ENCODE measurements at places on chromosomes 7 and 10.

DNA sequence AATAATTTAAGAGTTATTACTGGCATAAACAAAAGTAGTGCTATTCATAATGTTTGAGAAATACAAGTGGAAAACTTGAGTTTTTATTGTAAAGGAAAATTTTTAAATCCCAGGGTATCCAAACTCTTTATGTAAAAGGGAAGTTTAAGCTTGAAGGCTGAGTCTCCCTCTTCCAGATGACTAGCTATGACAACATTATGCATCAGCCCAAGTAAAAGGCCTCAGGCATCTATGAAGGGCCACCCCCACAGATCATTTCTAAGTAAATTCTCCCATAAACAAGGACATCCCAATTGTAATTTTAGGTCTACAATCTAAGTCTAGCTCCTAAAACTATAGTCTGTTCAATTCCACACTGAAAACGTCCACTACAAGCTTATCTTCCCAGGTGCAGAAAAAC, 166.2 kb upstream of the STEAP1 start:
- DNase-seq: no peak

DNA sequence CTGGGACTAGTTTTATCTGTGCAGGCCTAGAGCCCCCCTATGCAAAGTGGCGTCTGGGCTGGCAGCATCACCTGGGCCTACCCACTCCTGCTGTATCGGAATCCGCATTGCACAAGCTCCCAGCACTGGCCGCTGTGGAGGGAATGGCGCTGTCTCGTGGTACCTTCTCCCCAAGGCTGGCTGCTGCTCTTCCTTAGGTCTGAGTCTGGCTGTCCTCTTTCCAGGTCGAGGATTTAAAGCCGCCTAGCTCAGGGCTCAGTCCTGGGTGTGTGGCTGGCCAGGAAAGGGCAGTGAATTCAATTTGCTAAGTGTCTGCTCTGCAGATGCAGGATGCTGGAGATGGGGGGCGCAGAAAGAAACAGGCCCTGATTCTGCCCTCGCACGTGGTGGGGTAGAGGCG, 44.7 kb downstream of the MGMT start:
- DNase-seq: no peak

GRCh38 chr7:111820121-111820520, 257.8 kb upstream of the IMMP2L start:
- no peak for DNase-seq

GRCh38 chr10:44769450-44769849, 141.7 kb upstream of the TMEM72 start:
- no peak for DNase-seq

- no peak for DNase-seq
Observed at GRCh38 chr7:158061884-158062656, 525.6 kb downstream of the PTPRN2 start.

DNA sequence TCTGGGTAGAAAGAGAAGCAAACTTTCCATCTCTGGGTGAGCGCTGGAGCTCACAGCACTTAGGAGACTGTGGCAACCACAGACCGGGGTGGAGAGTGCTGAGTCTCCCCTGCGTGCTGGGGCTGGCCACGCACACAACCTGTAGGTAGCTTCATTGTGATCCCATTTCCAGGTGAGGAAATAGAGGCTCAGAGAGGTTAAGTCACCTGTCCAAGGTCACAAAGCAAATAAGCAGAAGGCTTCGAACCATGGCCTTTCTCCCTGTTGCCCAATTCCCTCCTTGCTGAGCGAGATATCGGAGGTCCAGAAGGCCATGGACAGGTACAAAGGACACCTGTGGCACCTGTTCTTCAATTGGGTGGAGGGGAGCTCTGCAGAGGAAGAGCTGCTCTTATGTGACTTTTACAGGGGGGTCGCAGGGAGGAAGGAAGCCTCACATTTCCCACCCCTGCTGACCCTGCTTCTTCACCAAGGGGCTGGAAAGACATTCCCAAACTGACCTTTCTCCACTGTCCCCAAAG, 39.4 kb downstream of the ZCCHC24 start:
- no peak for DNase-seq

GRCh38 chr7:4998244-4998643, 39.3 kb upstream of the MMD2 start:
- no peak for DNase-seq

- no peak for DNase-seq
Observed at GRCh38 chr7:130940326-130940725, 206.3 kb upstream of the KLF14 start.

- DNase-seq: no peak
Observed at GRCh38 chr10:24683554-24683953, 40.1 kb downstream of the ARHGAP21 start.

DNA sequence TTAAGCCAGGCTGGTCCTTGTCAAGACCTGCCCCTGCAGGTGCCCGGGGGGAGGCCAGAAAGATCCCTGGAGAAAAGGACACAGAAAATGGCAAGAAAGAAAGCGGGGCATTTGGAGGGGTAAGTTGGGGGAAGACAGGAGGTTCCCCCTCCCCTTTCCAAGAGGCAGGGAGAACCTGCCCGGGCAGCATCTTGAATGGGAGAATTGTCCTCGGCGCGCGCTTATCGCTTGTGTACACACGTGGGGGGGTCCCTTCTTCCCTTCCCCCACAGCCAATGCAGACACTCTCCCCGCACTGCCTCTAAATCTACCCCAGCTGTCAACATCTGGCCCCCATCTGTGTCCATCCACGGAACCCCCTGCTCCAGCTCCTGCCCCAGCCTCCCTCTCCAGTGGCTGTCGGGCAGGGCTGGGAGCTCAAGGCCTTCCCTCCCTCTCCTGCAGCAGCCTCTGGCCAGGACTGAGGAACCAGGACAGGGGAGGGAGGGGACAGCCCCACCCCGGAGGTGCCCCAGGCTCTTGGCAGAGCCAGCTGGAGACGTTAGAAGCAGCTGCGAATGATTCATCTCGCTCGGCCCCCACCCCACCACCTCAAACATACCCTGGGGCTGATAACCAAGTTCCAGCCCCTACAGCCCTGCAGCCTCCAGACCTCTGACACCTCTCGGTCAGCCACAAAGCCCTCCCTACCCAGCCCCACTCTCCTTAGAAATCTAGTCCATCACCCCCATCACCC, 25.3 kb downstream of the EPHB4 start:
- peak; percentile 59 for DNase-seq

- DNase-seq: no peak
Observed at GRCh38 chr10:123148414-123149161, 652 bp downstream of the HMX2 start.

DNA sequence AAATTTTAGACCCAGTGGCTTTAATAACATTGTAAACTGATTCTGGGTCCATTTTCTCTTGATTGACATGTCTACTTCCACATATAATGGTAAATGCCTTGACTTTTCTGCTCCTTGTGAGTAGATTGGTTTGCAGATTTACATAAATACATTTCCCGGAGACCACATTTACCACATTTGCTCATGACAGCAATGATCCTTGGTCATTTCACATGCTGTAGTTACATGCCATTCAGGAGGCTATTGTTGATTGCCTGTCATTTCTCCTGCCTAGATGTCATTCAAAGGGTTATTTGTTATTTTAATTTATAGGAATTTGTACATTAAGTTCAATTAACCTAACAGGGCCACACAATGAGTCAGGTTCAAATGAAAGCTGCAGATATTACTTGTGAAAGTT, 280.5 kb downstream of the CNTNAP2 start:
- no peak for DNase-seq

- DNase-seq: no peak
Observed at GRCh38 chr10:11448190-11448544, 163.3 kb downstream of the USP6NL start.

- DNase-seq: no peak
Observed at GRCh38 chr10:102435133-102435497, 2.7 kb upstream of the CUEDC2 start.

DNA sequence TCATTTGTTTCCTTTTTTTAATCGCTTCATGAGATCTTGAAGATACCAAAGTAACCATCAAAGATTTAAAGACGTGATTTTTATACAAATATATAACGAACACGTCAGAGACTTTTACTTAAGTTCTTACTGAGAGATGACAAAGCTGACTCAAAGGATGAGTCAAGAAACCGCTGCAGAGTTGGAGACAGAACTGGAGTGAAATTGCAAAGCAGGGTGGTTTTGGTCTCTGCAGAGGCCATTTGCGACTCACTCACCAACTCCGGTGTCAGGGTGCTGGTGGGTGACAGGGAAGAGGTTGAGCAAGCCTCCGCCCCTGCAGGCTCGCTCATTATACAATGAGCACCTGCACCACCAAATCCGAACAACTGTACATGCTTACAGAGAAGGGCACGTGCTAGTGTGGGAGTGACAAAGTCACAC, 75.2 kb downstream of the DNAJB6 start:
- DNase-seq: no peak

- no peak for DNase-seq
Observed at GRCh38 chr10:46239247-46239646, 47.5 kb upstream of the ANTXRL start.

GRCh38 chr7:108222236-108222892, 92.2 kb upstream of the LAMB4 start:
- no peak for DNase-seq

DNA sequence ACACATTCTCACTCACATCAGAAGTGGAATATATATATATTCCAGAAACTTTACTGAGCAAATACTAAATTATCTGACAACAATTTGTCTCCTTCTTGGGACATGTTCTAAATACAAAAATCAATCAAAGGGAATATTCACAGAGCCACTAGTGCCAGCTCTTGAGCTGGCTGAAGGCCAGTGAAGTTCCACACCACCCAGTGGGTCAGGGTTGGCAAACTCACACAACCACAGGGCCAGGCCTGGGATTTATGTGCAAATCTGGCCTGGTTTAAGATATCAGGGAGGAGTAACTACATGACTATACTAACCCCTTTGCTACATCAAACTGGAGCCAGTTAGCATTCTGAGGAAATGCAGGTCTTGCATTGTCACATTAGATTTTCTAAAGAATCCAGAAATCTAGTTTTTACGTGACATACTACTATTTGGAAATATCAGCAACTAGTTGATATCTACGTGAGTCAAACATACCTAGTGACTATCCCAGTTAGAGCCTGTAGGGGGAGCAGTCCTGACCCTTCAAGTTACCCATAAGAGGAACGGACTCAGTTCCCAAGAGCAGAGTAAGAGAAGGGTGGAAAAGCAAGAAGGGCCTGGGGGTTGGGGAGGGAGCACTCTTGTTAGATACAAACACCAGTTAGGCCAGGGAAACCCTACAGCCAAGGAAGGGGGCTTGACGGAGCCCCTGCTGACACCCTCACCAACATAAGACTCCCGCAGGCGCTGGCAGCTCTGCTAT, 600.4 kb downstream of the KCNMA1 start:
- DNase-seq: no peak

DNA sequence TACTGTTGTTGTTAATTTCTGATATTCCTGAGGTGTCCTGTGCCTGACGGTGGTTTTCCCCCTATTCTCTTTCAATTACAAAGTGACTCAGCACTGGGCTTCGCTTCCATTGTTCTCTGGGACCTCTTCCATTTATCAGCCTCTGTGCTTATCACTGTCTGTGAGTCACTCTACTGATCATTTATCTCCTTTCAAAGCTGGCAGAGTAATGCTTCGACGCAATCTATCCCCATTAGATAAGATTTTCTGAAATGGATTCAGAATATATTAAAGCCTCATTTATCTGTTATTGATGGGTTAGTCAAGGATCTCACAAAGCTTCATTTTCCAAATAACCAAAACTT, 679.2 kb downstream of the SDK1 start:
- no peak for DNase-seq

- no peak for DNase-seq
Observed at GRCh38 chr10:114541081-114541796, 116.8 kb downstream of the ABLIM1 start.

GRCh38 chr7:47218378-47219176, 363.3 kb downstream of the TNS3 start:
- DNase-seq: no peak

DNA sequence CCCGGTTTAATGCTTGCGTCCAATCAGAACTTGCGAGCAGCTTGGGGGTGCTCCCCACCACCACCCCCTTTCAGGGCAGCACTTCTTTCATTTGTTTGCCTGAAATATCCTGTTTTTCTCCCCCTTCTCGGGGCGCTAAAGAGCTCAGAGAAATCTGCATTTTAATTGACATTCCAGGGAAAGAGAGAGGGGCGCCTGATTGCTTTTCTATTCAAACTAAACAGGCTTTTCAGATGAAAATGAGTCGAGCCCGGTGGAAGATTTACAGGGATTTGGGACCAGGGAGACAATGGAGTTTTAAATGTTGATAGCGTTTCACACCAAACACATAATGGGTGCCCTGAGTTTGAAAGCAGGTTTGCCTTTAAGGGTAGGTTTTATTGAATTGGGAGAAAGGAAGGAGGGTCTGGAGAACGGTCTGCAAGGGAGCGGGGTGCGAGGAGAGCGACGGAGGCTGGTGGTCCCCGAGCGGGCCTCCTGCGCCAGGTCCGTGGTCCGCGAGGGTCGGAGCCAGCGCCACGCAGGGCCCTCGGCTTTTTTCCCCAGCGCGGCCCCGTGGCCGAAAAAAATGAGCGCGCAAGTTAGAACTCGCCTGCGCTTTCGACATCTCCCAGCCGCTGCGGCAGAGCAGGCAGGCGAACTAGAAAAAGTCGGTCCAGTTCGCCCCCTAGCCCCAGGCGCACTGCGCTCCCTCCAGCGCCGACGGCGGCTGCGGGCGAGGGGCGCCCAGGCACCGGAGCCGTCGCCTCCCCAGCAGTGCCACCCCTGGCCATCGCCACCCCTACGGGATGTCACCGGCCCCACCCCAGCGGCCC, 1.3 kb downstream of the FGFR2 start:
- DNase-seq: no peak

- no peak for DNase-seq
Observed at GRCh38 chr7:93646538-93646937, 72.0 kb upstream of the CALCR start.

DNA sequence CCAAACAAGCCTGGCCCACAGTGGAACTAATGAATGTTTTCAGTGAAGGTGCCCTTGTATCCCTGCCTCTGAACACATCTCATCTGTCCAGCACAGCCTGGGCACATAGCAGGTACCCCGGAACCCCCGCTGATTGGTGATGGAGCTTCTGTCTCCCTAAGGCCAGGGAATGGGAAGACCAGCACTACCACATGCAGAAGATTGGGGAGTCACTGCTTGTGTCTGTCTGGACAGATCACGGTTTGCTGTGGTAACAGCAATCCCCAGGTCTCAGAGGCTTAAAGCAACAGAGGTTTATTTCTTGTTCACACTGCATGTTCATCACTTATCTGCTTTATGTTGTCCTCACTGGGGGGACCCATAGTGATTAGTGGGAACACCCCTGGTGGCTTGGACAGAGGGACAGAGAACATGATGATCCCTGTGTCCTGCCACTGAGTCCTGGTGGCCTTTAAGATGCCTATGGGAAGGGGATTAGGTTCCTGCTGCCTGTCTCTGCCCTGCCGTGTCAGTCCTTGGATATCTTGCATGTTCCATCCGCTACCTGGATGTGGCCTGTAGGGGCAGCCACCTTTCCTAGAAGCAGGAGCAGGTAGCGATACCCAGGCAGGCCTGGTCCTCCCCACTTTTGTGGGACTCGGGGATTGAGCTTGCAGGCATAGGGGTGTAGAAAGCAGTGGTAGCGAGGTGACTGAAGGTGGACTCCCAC, 3.6 kb downstream of the TSPAN14 start:
- no peak for DNase-seq

Measured in LoVo (cell line).